Activated T-helper 1 cell treated with anti-CD3 and anti-CD28 coated beads, Interleukin-2, amount 50 U/mL, for 16 hours (primary cell): ENCODE measurements at places on chromosomes 7 and 10.

DNA sequence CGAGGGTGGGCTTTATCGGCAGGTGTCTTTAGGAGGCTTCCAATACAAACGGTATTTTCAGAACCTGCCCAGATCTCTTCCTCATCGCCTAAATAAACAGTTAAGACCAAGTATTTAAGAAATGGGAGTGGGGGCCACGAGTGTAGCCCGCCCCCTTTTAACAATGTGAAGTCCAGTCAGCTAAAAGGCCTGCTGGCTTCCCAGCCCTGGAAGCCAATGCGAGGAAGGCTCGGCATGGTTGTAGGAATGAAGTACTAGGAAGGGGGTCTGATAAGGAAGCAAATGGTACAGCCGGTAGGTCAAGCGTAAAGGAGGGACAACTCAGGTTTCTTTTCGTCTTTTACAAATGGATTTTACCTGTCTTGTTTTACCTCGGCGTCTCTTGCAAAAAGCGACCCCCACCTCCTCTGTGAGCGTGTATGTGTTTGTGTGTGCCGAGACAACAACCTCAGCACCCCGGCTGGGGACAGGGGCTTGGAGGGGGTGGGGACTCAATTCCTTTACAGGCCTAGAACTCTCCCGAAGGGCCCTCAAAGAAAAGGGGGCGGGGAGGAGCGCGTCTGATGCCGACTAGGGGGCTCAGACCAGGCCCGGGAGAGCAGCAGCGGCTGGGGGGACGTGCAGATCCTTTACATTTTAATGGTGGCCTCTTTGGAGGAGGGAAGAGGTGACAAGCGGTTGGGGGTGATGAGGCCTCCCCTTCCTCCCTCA is 147.6 kb downstream of the GPR85 start:
- DNase-seq = no peak

DNA sequence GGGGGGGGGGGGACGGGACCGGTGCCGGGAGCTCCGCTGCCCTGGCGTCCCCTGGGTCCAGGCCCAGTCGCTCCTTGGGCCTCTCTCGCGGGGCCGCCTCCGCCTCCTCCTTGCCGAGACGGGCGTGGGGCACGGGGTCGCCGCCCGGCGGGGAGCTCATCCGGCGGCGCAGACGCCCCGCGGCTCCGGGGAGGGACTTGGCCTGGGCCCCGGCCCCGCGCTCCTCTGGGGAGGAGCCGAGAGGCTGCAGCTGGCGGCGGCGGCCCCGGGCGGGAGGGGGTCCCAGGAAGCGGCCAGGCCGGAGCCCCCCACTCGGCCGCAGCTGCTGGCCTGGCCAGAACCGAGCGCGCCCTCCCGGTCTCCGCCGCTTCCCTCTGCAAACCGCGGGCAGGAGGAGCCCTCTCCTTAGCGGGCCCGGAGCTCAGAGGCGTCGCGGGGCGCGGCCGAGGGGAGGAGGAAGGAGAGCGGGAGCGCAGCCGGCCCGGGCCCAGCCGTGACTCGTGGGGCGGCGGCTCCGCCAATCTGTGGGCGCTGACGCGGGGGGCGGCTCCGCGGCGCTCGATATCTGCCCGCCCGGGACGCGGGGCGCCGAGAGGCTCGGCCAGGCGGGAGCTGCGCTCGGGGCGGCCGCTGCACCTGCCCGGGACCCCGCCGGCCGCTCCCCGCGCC is at the start of gene FAM20C:
FAM20C (plus strand) TSS at position 591 of the 669 bp plus-strand sequence. CDS start 629 bp downstream, outside the sequence.
- DNase-seq = no peak

DNA sequence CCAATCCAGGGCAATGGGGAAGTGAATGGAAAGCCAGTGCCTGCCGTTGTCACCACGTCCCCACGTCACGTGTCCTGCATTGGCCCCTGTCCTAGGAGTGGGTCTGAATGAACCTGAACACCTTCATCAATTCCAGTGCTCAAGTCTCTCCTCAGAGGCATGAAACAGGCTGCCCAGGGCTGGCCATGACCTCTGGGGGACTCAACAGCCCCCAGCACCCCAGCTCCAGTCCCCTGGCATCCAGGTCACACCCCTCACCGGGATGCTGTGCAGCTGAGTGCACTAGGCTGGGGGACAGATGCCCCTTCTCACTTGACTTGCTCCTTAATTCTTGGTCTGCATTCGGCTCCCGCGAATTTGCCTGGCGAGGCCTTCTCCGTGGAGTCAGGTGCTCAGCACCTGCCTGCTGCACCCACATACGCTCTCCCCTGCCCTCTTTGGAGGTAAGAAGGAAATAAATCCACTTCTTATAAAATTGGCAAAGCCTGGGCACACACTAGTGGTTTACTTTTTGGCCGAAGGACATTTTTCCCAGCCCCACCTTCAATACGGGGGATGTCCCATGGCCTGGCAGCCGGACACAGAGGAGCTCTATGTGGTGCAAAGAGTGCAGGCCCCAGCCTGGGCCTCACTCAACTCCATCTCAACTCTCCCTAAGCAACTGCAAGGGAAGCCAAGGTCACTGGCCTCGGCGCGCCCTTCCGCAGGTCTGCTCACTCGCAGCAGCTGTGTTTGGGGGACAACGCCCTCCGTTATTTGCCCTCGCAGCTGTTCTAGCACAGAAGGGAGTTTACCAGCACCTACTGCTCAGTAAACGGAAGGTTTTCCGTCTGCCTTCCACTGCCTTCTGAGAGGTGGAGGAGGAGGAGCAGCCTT is 77.6 kb upstream of the SHH start:
- no peak for DNase-seq

- DNase-seq = no peak
Observed at GRCh38 chr10:71606257-71607081, 113.1 kb downstream of the C10orf105 start.

DNA sequence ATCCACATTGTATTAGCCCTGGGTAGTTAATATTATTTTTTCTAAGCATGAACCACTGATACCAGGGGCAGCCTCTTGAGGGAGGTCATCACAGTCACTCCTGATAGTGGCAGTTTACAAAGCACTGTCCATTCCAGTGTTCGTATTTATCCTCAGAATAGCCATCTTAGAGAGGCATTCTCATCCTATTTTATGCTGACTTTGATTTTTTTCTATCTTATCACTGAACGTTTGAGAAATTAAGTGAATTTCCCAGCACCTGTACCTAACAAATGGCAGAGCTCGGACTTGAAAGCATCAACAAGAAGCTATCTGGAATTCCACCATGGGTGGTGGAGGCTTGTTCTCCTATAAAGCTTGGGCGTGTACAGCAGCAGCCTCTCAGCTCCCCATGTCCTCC is 26.1 kb upstream of the MGAM2 start:
- no peak for DNase-seq

DNA sequence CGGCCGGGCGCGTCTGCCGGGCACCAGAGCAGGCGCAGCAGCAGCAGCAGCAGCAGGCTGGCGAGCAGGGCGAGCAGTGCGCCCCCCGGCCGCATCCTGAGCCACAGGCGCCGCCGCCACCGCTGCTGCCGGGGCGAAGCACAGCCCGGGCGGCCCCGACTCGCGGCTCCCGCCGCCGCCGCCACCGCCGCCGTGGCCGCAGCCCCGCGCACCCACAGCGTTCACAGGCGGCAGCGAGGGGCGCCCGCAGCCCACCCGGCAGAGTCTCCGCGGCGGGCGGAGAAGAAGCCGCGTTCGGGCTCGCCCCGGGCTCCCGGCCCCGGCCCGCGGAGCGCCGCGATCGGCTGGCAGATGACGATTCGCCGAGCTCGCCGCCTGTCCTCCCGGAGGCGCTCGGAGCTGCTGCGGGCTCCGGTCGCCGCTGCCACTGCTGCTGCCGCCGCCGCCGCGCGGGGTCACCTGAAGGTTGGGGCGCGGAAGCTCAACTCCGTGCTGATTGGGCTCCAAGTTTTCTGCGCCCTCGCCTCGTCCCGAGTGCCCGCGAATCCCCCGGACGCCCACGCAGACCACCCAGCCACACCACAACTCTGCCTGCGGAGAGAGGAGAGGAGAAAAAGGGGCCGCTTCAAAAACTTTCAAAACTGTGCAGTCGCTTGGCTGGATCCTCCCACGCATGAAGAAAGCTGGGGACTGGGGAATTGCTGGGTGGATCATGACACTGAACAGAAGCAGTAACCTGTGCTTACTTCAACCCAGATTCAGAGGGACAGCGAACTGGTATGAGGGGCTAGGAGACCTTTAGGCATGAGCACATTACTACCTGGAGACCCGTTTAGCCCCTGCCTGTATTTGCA is at the start of gene ST8SIA6:
ST8SIA6 (minus strand) TSS at position 435 of the 854 bp plus-strand sequence; CDS start at position 95, 340 bp downstream.
- DNase-seq = peak; percentile 19

DNA sequence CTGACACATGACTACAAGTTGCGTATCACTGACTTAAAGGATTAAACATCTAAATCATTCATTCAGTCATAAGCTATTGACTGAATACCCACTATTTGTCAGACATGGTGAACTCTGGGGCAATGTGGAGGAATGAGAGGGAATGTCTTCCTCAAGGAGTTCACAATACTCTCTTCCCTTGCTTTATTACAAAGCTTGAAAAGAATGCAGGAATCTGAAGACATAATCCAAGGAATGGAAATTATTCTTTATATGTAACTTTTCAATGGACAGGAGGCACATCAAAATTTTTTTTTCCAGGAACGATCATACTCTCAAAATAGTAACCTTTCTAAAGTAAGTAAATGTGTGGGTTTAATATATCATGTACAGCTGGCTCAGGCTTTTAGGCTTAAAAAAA is 111.9 kb downstream of the ATXN7L1 start:
- no peak for DNase-seq

GRCh38 chr10:131576341-131577177 is 265.0 kb upstream of the TCERG1L start:
- DNase-seq = no peak

DNA sequence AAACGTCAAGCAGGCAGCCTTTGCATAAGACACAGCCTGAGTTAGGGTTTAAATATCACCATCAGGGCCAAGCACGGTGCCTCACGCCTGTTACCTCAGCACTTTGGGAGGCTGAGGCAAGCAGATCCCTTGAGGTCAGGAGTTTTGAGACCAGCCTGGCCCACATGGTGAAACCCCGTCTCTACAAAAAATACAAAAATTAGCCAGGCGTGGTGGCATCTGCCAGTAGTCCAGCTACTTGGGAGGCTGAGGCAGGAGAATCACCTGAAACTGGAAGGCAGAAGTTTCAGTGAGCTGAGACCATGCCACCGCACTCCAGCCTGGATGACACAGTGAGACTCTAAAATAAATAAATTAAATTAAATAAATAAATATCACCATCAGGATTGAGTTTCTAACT is 33.0 kb downstream of the SRPK2 start:
- DNase-seq = no peak

- DNase-seq = no peak
Observed at GRCh38 chr10:44979281-44980191, 927 bp upstream of the DEPP1 start.

GRCh38 chr7:134571746-134572461 is 23.0 kb downstream of the AKR1B15 start:
- no peak for DNase-seq

DNA sequence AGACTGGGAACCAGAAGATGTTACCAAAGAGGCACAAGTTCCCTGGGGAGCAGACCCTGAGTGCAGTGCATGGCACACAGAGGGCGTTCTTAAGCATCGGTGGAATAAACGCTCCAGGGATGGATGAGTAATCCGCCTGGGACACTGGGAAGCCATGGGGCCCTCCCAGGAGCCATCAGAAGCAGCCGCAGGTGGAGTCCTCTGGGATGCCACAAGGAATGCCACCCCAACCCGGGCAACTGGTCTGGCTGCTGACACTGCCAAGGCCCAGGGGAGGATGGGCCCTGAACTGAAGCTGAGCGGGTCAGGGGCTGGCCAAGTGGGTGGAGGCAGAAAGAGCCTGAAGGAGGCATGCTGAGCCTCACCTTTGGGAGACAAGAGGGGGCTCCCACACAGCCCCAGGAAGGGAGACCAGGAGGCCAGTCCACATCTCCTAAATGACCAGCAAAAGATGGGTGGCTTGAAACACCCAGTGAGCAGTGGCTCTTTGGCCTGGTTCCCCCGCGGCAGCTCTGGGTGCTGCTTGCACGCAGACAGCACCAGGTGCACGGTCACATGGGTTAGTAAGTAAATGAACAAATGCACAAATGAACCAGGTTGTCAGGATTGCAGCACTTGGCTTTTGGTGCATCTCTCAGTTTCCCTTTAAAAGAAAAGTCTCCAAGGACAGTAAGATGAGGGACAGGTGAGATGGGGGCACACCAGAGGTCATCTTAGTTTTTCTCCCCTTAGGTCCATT is 141.3 kb upstream of the ZMIZ1 start:
- DNase-seq = no peak

DNA sequence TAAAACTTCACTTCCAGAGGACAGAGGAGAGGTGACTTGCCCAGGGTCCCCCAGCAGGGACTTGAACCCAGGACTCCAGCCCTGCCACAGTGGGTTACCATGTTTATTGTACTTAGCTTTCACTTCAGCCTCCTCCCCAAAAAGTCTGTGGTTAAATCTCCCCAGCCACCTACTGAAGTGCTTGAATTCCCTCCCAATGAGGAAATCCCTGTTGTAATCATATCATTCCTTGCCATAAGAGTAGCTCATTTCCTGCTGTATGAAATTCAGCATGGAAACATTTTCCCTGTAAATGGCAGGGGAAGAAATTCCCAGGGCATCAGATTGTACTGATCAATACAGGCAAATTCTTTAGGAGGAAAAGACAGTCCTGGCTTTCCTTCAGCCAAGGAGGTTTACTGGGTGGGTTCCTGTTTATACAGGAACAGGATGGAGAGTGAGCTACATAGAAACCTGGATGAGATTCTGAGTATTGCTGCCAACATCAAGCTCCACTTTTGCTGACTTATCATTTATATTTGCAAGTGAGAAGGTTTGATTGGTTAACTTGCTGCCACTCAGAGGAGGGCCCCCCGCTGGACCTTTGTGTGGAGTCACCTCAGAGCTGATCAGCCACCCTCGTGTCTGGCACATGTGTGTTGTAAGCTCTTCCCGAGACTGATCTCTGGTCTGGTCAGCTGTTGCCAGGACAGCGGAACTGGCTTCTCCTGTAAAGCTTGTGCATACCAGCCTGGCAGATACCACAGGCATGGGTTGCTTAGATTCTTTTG is 16.4 kb upstream of the PDZD8 start:
- DNase-seq = no peak
